Naive thymus-derived CD4-positive, alpha-beta T cell (primary cell): ENCODE measurements at places on chromosomes 2 and 18. TPM values are rescaled to one million over a fixed set of nuclear protein-coding genes. Genes with fewer than 3 reads are reported as not detected.

CCNYL1 gene
- 2.6 TPM for polyA plus RNA-seq

DNA sequence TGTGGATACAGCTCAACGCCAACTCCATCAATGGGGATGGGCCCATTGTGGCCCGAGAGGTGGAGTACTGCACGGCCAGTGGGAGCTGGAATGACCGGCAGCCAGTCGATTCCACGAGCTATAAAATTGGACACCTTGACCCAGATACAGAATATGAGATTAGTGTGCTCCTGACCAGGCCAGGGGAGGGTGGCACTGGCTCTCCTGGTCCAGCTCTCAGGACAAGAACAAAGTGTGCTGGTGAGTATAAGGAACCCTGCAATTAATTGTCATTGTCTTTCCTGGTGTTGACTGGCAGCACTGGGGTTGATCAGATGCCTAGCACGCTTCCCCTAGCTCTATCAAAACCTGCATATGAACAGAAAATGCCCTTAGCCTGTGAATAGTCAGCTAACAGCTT, 388.1 kb downstream of the PTPRM start:
- no peak for DNase-seq

- DNase-seq, result no peak
Observed at GRCh38 chr2:207238831-207239701, 73.3 kb upstream of the KLF7 start.

FSHR gene
- polyA plus RNA-seq, result not detected

TMEM198 gene
- not detected for polyA plus RNA-seq

IFIH1 gene
- polyA plus RNA-seq, result 14.5 TPM

CD207 gene
- polyA plus RNA-seq, result not detected

DNA sequence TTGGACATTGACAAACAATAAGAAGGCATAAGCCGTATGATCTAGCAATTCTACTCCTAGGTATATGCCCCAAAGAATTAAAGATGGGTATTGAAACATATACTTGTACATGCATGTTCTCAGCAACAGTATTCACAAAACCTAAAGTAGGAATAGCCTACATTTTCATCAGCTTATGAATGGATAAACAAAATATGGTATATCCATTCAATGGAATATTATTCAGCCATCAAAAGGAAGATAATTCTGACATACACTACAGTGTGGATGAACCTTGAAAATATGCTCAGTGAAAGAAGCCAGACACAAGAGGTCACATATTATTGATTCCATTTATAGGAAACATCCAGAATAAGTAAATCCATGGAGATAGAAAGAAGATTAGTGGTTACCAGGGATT, 56.0 kb downstream of the CELF4 start:
- DNase-seq, result no peak

GRCh38 chr2:180314086-180314485, 307.0 kb upstream of the CWC22 start:
- DNase-seq, result no peak

DNA sequence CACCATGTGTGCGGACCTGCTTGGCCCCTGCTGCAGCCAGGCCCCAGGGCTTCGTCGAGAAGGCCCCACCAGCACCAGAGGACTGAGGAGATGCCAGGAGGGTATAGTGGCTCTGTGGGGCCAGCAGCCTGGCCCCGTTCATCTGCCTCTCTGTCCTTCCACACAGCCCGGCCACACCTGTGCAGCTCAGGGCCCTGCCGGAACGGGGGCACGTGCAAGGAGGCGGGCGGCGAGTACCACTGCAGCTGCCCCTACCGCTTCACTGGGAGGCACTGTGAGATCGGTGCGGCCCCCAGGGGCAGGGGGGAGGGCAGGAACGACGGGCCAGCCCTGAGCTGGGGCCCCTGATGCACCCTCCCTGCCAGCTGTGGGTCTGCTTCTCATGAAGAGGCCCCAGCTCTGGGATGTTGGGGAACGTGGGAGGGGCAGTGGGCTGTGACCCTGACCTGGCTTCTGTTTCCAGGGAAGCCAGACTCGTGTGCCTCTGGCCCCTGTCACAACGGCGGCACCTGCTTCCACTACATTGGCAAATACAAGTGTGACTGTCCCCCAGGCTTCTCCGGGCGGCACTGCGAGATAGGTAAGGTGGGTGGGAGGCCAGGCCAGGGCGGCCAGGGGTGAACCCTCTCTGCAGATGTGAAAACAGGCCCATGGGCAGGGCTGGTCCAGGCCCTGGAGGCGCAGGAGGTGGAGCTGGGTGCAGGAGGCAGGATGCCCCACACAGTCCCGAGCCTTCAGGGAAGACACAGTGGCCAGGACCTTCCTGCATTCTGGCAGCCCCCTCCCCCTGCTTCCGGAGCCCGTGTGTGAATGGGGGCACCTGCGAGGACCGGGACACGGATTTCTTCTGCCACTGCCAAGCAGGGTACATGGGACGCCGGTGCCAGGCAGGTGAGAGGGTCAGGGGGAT, 50.3 kb downstream of the MTERF4 start:
- DNase-seq, result no peak

ZNF396 gene
- 1.0 TPM for polyA plus RNA-seq

DNA sequence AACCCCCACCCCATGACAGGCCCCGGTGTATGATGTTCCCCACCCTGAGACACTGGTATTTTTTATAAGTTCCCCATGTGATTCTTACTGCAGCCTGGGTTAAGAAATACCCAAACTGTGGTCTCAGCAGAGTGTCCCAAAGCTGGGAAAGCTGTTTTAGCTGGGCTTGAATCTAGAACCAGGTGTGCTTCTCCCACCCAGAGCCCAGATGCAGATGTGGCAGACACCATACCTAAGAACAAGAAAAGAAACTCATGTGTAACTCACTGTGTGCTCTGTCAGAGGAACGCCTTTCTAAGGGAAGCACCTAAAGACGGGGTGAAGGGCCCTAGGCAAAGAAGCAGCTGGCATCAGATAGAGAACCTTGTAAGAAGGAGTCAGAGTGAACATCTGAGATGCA, 23.9 kb downstream of the DOK1 start:
- no peak for DNase-seq

DNA sequence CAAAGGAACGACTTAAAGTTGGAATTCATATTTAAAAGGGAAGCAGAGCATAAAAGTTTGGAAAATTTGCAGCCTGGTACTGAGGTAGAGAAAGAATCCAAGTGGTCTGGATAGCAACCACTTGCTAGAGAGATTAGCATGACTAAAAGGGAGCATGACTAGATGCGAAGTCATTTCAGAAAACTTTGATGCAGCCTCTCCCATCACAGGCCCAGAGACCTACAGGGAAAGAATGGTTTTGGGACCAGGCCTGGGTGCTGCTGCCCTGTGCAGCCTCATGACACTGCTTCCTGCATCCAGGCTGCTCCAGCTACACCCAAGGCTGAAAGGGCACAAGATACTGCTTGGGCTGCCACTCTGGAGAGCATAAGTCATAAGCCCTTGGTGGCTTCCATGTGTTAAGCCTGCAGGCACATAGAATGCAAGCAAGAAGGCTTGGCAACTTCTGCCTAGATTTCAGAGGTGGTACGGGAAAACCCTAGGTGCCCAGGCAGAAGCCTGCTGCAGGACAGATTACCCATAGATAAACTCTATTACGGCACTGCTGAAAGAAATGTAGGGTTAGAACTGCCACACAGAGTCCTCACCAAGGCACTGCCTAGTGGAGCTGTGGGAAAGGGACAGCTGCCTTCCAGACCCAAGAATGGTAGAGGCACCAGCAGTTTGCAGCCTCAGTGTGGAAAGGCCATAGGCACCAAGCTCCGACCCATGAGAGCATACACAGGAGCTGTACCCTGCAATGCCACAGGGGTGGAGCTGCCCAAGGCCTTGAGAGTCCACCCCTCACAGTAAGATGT, 12.6 kb upstream of the CHN1 start:
- no peak for DNase-seq

ARMC9 gene
- 0.98 TPM for polyA plus RNA-seq

DNA sequence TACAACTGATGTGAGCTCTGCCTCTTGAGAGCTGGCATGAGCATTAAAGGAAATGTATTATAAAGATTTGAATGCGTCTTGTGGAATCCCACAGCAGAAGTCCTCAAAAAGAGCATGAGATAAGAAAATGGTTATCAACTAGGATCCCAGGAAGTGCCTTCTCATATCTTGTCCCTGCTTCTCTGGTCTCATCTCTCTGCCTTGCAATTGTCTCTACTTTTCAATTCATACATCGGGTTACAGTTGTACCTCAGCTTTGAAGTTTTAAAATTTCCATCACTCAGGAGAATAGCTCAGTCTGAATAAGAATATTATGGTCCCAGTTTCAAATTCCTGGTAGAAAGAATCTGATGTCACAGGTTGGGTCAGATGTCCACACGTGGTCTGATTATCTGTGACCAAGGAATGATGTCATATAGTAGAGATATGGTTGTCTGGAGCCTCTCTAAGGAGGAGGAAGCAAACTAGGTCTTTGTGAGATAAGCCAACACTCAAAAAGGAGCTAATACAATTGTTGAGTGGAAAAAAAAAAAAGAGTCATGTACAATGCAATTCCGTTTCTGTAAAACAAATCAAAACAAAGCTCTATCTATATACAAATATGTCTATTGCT, 21.7 kb upstream of the CCDC88A start:
- DNase-seq, result no peak

- DNase-seq, result no peak
Observed at GRCh38 chr2:72513011-72513410, 312.8 kb downstream of the EXOC6B start.

DNA sequence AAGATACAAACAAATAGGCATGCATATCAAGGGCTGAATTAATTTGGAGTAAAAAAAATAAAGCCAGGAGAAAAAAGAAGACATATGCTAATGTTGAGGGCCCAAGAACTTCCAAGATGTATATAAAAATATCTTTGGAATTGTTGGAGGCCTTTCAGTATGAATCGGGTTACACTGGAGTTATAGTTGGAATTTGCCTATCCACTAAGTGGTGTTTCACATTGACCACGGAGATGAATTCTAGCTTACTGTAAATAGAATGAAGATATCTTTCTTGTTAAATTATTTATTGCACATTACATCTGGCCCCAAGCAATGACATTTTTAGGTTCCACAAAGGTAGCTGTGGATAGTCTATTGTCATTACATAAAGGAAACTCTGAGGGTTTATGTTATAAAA, 38.5 kb upstream of the TRIB2 start:
- DNase-seq, result no peak

GRCh38 chr2:14804902-14805301, 172.4 kb downstream of the LRATD1 start:
- no peak for DNase-seq

LYPD1 gene
- not detected for polyA plus RNA-seq

CNDP2 gene
- 87.7 TPM for polyA plus RNA-seq

FAM237A gene
- polyA plus RNA-seq, result not detected

STPG4 gene
- polyA plus RNA-seq, result not detected

- no peak for DNase-seq
Observed at GRCh38 chr18:68640861-68641260, 74.0 kb downstream of the TMX3 start.

GRCh38 chr18:2881088-2881839, 34.5 kb downstream of the EMILIN2 start:
- no peak for DNase-seq

- no peak for DNase-seq
Observed at GRCh38 chr2:120515759-120516678, 170.1 kb downstream of the INHBB start.

IL37 gene
- polyA plus RNA-seq, result not detected

DNA sequence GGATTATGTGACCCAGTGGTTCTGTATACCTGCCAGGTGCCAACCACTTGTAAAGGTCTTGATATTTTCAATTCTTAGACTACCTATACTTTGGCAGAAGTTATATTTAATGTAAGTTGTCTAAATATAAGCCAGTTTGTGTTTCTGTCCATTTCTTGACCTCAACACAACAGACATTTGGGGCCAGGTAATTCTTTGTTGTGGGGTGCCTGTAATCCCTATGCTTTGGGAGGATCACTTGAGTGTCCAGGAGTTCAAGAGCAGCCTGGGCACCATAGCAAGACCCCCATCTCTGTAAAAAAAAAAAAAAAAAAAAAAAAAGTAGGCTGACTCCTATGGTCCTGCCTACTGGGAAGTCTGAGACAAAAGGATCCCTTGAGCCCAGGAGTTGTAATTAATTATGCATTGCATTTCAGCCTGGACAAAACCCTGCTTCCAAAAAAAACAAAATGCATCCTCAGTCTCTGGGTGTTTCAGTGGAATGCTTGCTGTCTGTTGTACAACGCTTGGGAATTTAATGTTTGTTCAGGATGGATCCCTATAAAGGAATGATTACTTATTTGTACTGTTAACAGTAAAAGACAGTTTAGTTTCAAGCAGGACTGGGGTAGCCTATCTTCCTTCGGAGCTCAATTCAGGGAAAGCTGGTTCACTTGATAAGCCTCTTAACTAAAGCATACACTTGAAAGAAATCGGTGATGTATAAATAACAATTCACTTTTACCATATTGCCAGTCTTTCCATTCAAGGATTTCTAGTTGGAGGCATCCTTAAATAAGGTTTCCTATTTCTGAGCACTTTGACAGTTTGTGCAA, 3.4 kb downstream of the RPS27A start:
- DNase-seq, result no peak

PKP4 gene
- polyA plus RNA-seq, result 1.9 TPM

SPP2 gene
- not detected for polyA plus RNA-seq

- DNase-seq, result no peak
Observed at GRCh38 chr2:175576875-175577274, 395.4 kb upstream of the ATP5MC3 start.
